ENCODE measurements at places on chromosomes 5 and 9.

GRCh38 chr9:109442716-109443115, 55.4 kb downstream of the PTPN3 start:
- no peak for DNase-seq

DNA sequence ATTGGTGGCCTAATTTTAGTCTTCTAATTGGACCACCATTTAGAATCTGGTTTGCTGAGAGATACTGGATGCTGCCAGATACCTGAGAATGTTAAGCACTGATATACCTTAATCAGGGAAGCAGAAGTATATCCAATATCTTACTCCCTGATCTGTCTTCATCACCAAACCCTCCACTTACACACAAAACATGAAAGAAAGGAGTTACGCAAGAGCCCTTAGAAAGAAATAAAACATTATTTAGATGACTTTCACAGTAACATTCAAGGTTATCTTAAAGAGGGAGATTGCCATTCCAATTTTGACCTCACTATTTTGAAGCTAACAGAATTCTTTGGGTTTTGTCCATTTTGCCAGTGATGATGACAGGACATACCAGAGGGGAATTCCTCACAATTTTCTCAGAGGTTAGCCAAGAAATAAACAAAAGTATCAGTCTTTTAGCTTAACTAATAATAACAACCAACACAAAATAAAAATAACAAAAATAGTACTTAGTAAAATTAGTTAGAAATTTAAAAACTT, 496.1 kb downstream of the NFIB start:
- DNase-seq, result peak; percentile 10

- DNase-seq, result no peak
Observed at GRCh38 chr5:158541536-158542297, 558.0 kb downstream of the EBF1 start.

GRCh38 chr9:97440160-97440559, 28.3 kb downstream of the TDRD7 start:
- DNase-seq, result no peak

GRCh38 chr5:31449174-31449573, 82.7 kb downstream of the DROSHA start:
- peak; percentile 88 for DNase-seq

- no peak for DNase-seq
Observed at GRCh38 chr9:121486043-121486442, 13.6 kb downstream of the GGTA1 start.

- no peak for DNase-seq
Observed at GRCh38 chr5:135850671-135851070, 16.2 kb downstream of the SLC25A48 start.

GRCh38 chr5:95219411-95219810, 65.5 kb downstream of the MCTP1 start:
- DNase-seq, result no peak

- peak; percentile 33 for DNase-seq
Observed at GRCh38 chr5:36199620-36200019, 42.1 kb downstream of the NADK2 start.

DNA sequence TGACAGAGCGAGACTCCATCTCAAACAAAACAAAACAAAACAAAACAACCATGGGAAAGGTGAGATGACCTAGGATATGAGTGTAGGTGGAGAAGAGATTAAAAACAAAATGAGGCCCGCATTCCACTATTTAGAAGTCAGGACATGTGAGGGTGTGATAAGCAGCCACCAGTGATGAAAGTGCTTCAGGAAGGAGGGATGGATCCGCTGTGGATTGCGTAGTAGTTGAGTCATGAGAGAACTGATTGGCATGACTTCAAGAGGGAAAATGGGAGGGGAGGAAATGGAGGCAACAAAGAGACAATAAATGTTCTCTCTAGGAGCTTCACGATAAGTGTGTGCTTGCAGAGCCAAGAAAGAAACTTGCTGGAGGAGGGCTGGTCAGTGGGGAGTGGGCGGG, 367.6 kb downstream of the ARL15 start:
- DNase-seq, result peak; percentile 56

GRCh38 chr5:166712447-166713185, 1578.8 kb upstream of the WWC1 start:
- DNase-seq, result no peak

DNA sequence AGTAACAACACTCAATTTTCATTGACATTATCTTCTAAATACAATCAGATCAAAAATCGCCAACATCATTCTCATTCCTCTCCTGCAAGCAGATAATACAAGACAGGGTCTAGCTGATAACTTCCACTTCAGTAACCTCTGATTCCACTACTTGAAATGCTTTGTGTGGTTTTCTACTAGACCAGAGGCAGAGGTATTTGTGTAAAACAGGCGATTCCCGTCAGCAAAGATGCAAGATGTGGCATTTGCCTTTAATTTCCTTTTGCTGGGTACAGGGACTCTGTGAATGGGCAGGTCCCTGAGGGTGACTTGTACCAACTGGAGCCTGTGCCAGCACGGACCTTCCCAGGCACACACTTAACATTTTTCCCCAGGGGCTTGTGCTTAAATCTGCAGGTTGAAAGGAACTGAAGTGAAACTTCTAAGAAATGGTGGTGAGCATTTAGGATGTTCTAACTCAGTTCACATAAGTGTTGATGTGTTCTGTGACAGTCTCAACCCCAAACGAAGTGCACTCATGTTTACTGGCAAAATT, 625.5 kb upstream of the WWC1 start:
- DNase-seq, result no peak

GRCh38 chr5:1930501-1930879, 47.8 kb upstream of the IRX4 start:
- no peak for DNase-seq

DNA sequence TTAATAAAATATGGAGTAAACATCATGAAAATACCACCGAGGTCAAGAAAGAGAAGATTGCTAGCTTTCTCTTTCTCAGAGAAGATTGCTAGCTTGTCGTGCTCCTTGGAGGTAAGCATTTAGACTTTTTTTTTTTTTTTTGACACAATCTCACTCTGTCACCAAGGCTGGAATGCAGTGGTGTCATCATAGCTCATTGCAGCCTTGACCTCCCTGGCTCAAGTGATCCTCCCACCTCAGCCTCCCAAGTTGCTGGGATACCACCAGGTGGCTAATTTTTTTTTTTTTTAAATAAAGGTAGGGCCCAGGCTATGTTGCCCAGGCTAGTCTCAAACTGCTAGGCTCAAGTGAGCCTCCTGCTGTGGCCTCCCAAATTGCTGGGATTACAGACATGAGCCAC, 26.3 kb upstream of the CPLANE1 start:
- no peak for DNase-seq

- peak; percentile 8 for DNase-seq
Observed at GRCh38 chr5:134846641-134846960, 833 bp downstream of the C5orf24 start.

DNA sequence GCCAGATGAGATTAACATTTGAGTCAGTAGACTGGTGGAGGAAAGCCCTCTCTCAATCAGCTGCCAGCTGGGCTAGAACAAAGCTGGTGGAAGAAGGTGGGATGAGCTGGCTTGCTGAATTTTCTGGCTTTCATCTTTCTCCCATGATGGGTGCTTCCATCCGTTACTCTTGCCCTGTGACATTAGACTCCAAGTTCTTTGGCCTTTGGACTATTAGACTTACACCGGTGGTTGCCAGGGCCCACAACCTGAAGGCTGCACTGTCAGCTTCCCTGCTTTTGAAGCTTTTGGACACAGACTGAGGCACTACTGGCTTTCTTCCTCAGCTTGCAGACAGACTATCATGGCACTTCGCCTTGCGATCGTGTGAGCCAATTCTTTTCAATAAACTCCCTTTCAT, 642.7 kb downstream of the TAF11L14 start:
- DNase-seq, result no peak

- peak; percentile 14 for DNase-seq
Observed at GRCh38 chr9:111615928-111616327, 15.2 kb upstream of the DNAJC25 start.

GRCh38 chr5:55763746-55764420, 26.0 kb downstream of the DDX4 start:
- DNase-seq, result no peak

Measured in fibroblast of skin of abdomen (primary cell).